ENCODE measurements at places on chromosomes 7 and 10.

- no peak for DNase-seq
Observed at GRCh38 chr10:77197544-77197943, 440.1 kb downstream of the KCNMA1 start.

DNA sequence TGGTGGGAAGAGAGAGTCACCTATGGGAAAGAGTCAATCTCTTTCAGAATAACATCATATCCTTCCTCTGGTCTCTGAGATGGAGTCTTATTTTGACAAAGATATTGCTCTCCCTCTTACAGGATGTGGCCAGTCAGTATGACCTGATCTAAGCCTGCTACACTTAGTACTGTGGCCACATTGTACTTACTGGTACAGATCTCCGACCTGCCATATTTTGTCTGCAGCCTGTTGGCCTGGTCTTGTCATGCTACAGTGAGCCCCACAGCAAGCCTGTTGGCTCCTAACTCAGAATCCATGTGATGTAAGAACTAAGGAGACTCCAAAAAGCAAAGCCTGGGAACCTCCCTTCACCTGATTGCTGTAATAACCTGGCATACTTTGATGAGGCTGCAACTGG lies 377.8 kb downstream of the SFMBT2 start:
- DNase-seq: no peak

GRCh38 chr7:6637544-6638229 lies 569 bp downstream of the ZNF316 start:
- no peak for DNase-seq

DNA sequence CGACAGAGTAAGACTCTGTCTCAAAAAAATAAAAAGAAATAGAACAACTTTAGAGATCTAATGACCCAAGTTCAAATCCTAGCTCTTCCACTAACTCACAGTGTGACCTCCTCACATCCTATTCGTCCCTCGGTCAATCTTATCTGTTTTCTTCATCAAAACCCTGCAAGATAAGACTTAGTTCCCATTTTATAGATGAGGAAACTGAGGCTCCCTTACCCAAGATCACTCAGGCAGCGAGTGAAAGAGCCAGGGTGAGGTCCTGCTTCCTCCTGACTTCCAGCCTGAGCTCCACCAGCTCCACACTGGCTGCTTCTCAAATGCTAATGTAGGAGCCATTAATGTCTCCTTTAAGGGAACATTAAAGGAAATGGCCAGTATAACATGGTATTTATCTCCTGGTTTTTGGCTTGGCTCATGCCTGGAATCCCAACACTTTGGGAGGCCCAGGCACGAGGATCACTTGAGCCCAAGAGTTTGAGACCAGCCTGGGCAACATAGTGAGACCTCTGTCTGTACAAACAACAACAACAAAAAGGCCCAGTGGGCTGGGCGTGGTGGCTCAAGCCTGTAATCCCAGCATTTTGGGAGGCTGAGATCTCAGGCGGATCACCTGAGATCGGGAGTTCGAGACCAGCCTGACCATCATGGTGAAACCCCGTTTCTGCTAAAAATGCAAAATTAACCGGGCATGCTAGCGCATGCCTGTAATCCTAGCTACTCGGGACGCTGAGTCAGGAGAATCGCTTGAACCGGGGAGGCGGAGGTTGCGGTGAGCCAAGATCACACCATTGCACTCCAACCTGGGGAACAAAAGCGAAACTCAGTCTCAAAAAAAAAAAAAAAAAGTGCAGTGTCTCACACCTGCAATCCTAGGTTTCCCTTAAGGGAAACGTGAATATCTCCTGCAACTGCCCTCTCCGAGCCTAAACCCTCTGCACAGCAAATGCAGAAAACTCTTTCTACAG lies 3.4 kb upstream of the RHBDD2 start:
- DNase-seq: no peak

DNA sequence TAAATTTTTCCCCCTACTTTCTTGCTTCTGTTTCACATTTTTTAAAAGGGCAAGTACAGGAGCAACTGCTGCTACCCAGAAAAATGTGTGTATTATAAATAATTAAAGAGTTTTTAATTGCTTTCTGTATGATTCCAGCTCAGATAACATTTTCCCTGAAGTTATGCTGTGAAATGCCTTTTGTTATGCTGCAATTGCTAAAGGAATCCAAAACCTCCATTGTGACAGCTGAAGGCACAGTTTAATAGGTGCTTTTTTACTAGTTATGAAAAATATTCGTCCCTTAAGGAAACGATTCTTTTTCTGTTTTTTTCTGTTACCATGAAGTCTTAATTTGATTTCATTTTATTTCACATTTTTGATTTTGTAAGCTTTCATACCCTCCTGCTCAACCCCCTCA lies 83.2 kb downstream of the ZNRF2 start:
- DNase-seq: no peak

DNA sequence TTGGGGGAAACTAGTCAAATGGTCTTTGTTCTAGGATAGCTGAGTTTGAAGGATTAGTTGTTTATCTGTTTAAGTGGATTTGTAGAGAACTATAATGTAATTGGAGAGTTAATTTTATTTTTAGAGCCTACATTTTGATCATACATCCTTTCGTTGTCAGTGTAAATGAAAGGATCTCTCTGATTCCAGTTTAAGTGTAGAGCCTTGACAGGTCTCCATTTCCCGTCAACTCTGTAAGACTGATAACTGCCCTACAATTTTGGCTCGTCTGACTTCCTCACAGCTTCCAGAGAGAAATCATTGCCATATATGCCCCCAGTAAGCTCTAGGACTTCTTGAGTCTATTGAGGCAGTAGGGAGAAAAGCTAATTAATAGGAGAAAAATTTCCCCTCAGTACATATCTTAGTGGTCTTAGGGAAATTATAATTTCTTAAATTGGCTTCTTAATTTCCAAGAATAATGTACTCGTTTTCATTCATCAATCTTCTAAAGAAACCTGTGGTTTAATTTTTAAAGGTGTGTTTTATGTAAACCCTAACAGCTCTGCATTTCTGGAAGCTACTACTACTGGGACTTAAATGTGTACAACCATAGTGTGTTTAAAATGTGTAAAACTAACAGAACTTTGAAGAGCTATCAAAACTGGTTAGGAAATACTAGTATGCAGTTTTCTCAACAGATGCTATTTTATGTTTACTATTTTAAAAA lies 3.8 kb downstream of the KMT2E start:
- DNase-seq: no peak

GRCh38 chr7:90625051-90625450 lies 28.9 kb downstream of the CDK14 start:
- DNase-seq: no peak

- no peak for DNase-seq
Observed at GRCh38 chr10:58965855-58966254, 210.6 kb upstream of the PHYHIPL start.

GRCh38 chr7:91307467-91307866 lies 43.2 kb downstream of the FZD1 start:
- DNase-seq: no peak

DNA sequence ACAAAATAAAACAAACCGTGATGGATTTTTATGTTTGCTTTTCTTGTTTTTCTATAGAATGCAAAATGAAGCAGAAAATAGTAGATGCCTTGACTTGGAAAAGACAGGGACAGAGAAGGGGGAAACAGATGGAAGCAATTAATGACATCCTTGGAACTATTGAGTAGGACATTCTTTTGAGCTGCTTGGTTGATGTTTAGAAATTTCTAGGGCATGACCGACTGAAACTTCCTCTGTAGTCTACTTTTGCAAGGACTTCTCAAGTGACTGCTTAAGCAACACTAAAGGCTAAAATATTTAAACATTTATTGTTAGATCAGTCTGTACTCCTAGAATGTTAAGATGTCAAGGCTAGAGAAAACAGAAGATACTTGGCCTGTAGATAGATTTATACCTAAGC lies 49.4 kb downstream of the VCL start:
- DNase-seq: no peak

GRCh38 chr7:87038993-87039690 lies 20.3 kb downstream of the ELAPOR2 start:
- DNase-seq: no peak

DNA sequence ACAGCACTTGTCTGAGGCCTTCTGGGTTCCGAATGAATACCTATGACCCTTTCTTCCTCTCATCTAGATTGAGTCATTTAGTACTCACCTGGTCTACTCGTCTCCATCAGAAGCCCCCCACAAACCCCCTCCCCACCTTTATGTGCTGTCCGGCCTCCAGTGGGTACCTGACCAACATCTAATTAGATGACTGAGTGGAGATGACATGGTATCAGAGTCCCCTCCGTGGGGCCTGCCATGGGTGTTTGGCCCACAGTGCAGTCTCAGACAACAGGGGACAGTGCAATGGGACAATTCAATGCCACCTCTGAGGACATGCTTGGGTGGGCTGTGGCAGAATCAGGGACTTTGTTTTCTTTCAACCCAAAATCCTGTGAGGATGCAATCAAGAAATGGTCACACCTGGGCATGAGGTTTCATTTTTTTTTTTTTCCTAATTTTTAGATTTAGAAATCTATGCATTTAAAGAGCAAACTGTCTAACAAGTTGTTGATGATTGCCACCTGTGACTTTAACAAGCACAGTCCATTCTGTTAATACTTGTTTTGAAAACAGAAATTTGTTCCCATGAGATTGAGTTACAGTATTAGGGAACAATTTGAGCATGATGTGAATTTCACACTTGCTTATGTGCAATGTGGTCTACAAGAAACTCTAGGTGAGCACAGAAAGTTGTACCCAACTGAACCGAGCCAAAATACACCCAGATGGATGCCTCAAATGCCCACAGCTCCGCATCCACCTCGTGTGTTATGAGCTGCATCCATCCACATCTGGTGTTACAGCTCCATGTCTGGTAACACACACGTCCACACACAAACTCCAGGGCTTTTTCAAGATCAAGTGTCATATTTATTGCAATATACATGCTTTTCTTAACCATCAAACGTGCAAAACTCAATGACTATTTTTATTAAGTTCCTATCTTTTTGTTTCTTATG lies 27.5 kb downstream of the GPRIN2 start:
- no peak for DNase-seq

- no peak for DNase-seq
Observed at GRCh38 chr10:16184906-16185305, 251.9 kb upstream of the PTER start.

GRCh38 chr10:132274986-132275385 lies 32.8 kb downstream of the STK32C start:
- DNase-seq: no peak

DNA sequence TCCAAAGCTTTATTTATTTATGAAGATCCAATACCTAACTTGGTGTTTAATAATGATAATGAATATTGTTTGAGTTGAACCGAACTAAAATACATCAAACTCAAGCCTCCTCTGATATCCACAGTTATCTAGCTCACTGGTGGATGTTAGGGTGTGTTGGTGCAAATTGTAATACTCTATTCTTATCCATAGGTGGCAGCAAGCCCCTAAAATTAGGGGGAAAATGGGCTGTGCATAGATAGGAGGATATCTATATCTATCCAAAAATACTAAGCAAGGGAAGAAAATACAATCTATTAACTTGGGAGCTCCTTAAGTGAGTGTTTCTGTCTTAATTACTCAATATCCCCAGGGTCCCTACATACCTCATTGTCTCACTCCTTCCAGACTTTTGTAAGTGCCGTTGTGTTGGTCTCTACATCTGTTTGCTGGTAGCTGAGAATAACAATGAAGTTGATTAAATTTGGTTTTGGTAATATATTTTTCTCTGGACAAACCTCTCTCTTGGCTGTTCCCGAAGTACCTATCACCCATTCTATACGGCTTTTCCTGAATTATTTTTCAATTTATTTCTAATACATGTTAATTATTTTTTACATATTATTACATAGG lies 55.0 kb upstream of the VWDE start:
- DNase-seq: no peak

GRCh38 chr7:130393101-130393561 lies 12.8 kb downstream of the CPA1 start:
- peak; percentile 69 for DNase-seq

GRCh38 chr7:102284399-102284798 lies 2.3 kb upstream of the SH2B2 start:
- DNase-seq: no peak

DNA sequence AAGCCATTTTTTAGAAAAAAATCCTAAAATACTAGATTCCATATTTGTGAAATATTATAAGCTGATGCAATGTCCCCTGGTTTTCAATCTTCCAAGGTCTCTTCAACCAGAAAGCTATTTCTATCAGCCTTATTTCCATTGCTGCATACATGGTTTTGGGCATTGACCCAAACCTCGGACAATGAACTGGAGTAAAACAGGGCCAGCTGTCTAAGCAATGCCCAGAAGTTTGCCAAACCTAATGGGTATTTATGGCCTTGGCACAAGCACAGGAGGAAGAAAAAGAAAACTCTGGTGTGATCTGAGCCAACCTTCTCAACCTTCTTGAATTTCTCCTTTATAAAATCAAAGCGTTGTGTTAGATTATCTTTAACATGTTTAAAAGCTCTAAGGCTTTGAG lies 402.3 kb downstream of the DNAJB9 start:
- DNase-seq: no peak

DNA sequence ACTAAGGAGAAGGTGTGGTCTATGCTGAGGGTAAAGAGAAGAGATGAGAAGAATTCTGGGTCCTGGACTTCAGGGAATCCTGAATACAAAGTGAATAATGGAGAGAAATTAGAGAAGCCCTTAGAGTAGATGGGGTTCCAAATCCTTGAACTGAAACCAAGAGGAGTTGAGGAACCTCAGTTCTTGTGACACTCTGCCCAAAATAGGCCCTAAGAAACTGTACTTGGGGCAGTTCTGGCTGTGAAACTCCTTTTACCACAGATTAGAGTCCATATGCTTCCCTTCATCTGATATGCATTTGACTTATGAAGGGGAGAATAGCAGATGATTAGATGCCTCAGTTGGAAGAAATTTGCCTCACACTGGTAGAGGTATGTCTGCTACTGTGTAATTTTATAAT lies 19.0 kb downstream of the TES start:
- DNase-seq: no peak

- no peak for DNase-seq
Observed at GRCh38 chr10:30036341-30036740, 23.0 kb downstream of the JCAD start.

DNA sequence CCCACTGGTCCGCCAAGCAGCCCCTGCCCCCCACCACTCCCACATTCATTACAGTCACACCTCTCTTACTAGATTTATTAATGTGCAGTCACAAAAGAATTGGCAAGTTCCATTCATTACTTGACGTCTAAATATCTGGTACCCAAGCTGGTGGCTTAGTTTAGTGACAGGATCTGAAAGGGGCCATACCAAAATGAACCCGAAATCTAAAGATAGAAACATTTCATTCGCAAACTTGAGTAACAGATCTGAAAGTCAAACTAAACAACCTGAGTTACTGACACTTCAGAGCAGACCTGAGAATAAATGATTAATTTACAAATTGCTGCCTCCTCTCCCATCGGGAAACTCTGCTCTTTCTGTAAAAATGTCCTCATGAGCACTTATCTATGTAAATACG lies 53.4 kb downstream of the TNS3 start:
- DNase-seq: no peak

- no peak for DNase-seq
Observed at GRCh38 chr7:32415519-32415918, 74.7 kb downstream of the LSM5 start.

DNA sequence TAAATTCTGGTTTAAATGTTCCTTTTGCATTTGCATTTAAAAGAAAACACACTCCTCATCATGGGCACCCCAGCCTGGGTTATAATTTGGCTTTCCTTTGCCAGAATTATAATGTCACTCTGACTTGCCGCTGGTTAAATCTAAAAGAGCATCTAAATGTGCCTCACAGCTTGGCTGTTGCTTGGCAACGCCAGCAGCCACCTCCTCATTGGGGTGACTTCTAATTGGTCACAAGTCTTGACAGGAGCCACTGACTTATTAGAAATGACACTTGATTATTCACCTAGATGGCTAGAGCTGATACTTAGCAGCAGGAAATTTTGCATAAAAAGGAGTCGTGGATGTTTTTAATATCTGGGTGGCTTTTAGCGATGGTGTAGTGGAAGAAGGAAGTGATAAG lies 114.3 kb downstream of the TBXAS1 start:
- DNase-seq: no peak

Measured in coronary artery (tissue), 2 donors.